ENCODE measurements at places on chromosomes 5 and 9.

- peaks cover 2% of the 10 kb centered on the region for H3K36me3 ChIP-seq
- H3K27ac ChIP-seq, result no peak overlapping the region
- no peaks in the 10 kb centered on the region for H3K27me3 ChIP-seq
- H3K4me1 ChIP-seq, result peaks cover 32% of the 10 kb centered on the region
Observed at GRCh38 chr9:136235709-136236455, 9.7 kb downstream of the QSOX2 start.

DNA sequence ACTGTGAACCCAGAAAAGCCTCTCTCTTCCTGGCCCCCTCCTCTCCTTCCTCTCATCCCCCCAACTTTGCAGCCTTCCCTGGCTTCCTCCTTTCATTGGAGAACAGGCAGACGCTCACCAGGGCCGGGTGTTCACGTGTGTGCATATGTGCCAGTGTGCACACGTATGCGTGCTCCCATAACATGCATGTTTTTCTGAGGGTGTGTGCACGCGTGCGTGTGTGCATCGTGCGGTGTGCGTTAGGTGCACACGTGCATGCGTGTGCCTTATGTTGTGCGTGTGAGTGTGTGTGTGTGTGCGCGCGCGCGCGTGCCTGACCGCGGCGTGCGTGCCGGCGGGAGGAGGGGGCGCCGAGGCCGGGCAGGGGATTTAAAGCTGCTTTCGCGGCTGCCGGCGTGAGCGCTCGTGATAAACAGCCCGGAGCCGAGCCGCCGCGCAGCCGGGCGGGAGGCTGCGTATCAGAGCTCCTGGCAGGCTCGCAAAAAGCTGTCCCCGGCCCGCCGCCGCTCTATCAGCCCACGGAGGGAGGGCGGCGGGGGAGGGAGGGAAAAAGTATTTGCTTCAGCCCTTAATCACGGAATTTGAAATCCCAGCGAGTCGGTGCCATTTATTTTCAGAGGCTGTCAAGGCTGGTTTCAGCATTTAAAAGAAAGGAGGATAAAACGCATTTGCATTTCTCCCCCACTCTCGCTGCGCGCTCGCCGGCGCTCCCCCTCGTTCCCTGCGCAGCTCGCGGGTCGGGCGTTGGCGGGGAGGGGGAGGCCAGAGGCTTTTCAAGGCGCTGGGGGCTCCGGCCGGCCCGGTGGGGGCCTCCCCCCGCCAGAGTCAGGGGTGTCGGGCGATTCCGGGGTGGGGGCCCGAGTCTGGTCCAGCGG is 183.9 kb downstream of the C9orf50 start:
- no peak overlapping the region for H3K27ac ChIP-seq
- H3K36me3 ChIP-seq, result no peaks in the 10 kb centered on the region
- peak overlapping the region; percentile 47 for H3K4me3 ChIP-seq
- peaks cover 49% of the 10 kb centered on the region for H3K27me3 ChIP-seq

- DNase-seq, result no peak
- H3K4me1 ChIP-seq, result peaks cover 36% of the 10 kb centered on the region
Observed at GRCh38 chr5:132686193-132686592, 12.4 kb downstream of the IL4 start.

DNA sequence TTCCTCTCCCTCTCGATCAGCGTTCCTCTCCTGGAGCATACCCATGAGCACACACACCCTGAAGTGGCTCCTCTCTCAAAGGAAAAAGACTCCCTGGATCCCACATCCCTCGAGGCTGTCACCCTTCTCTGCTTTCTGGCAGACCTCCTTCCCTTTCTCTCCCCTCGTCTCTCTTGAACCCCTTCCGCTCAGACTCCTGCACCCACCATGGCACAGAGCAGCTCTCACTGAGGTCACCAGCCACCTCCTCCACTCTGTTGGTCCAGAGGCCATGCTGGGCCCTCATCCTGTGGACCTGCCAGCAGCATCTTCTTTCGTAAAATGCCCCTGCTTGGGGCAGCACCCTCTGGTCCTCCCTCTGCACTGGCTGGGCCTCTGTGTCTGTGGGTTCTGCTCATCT is 5.7 kb downstream of the B4GALT7 start:
- H3K36me3 ChIP-seq, result peaks cover under 1% of the 10 kb centered on the region
- DNase-seq, result no peak
- peaks cover 16% of the 10 kb centered on the region for H3K4me1 ChIP-seq
- H3K4me3 ChIP-seq, result no peak overlapping the region

GRCh38 chr5:134464988-134465815 is 53.5 kb upstream of the CDKN2AIPNL start:
- H3K36me3 ChIP-seq, result no peaks in the 10 kb centered on the region
- DNase-seq, result no peak
- peak overlapping the region; percentile 86 for H3K4me3 ChIP-seq
- no peaks in the 10 kb centered on the region for H3K27me3 ChIP-seq
- no peak overlapping the region for H3K27ac ChIP-seq
- H3K4me1 ChIP-seq, result peaks cover 10% of the 10 kb centered on the region

- H3K4me3 ChIP-seq, result peak overlapping the region; percentile 98
- H3K4me1 ChIP-seq, result peaks cover 61% of the 10 kb centered on the region
- peak; percentile 52 for DNase-seq
- peak overlapping the region; percentile 93 for H3K27ac ChIP-seq
Observed at GRCh38 chr5:123512611-123513461, 859 bp downstream of the CSNK1G3 start.

GRCh38 chr9:125103770-125104460 is 39.4 kb downstream of the SCAI start:
- H3K4me3 ChIP-seq, result no peak overlapping the region
- H3K4me1 ChIP-seq, result peaks cover 7% of the 10 kb centered on the region
- H3K27me3 ChIP-seq, result no peaks in the 10 kb centered on the region
- no peaks in the 10 kb centered on the region for H3K36me3 ChIP-seq

GRCh38 chr5:56310711-56311204 is 77.6 kb upstream of the ANKRD55 start:
- peaks cover 43% of the 10 kb centered on the region for H3K4me1 ChIP-seq
- no peak for DNase-seq
- H3K27ac ChIP-seq, result no peak overlapping the region
- peaks cover 8% of the 10 kb centered on the region for H3K36me3 ChIP-seq
- H3K4me3 ChIP-seq, result no peak overlapping the region
- H3K27me3 ChIP-seq, result no peaks in the 10 kb centered on the region

DNA sequence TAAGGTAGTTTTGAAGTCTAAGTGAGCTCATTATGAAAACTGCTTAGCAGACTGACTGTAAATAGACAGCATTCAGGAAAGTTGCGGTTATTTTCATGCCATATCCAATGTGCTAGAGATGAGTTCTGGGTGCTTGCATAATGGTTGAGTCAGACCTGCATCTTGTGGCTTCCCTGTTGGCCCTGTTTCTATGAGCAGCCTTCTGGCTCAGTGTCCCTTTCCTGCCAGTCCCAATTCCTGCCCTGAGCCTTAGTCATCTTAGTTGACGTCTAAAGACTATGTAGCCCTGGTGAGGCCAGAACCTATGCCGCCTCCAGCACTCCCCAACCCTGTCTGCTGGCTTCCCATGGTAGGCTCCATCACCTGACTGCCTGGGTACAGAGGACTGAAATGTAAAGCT is 76.3 kb upstream of the TNFSF8 start:
- peak overlapping the region; percentile 69 for H3K27ac ChIP-seq
- no peaks in the 10 kb centered on the region for H3K36me3 ChIP-seq
- H3K27me3 ChIP-seq, result no peaks in the 10 kb centered on the region
- H3K4me1 ChIP-seq, result peaks cover 97% of the 10 kb centered on the region
- H3K4me3 ChIP-seq, result peak overlapping the region; percentile 54
- peak; percentile 70 for DNase-seq

GRCh38 chr5:137282216-137282615 is 216.9 kb downstream of the SPOCK1 start:
- no peaks in the 10 kb centered on the region for H3K4me1 ChIP-seq
- H3K27ac ChIP-seq, result no peak overlapping the region
- no peak overlapping the region for H3K4me3 ChIP-seq
- no peaks in the 10 kb centered on the region for H3K36me3 ChIP-seq
- no peak for DNase-seq
- peaks cover 6% of the 10 kb centered on the region for H3K27me3 ChIP-seq

DNA sequence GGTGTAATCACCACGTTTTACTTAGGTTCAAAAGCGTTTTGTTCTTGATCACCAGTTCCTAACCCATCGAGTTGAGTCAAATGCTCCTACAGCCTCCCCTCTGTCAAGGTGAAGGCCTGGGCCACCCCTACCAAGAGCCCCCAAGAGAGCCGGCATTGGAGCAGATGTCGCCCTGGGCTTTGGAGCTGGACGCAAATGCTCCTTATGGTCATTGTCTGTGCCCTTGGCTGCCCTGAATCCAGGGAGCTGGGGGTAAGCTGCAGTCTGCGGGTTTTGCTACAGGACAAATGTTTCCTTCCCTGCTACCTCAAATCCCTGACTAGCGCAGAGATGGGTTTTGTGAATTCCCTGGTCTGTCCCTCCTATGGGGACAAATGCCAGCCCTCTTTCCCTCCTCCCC is 4.9 kb downstream of the RNF183 start:
- H3K4me1 ChIP-seq, result no peaks in the 10 kb centered on the region
- no peak overlapping the region for H3K4me3 ChIP-seq
- H3K27ac ChIP-seq, result no peak overlapping the region
- DNase-seq, result no peak
- H3K36me3 ChIP-seq, result no peaks in the 10 kb centered on the region
- no peaks in the 10 kb centered on the region for H3K27me3 ChIP-seq

DNA sequence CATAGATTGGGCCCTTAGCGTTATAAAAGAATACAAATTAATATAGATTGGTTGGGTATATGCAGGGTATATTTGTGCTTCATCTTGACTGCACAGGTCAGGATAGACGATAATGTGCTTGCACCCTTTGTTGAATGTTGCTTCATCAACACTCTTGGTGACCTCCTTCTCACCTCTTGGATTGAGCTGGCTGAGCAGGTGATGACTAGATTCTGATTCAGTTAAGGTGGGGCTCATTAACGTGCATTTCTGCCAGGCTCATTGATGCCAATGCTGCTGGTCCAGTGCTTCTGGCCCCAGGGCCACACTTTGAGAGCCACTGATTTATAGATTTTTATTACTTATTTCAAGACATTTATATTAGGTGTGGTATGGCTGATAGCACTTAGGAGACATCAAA is 27.7 kb downstream of the PCSK5 start:
- no peak overlapping the region for H3K27ac ChIP-seq
- H3K4me3 ChIP-seq, result no peak overlapping the region
- DNase-seq, result peak; percentile 8
- H3K27me3 ChIP-seq, result peaks cover 3% of the 10 kb centered on the region

DNA sequence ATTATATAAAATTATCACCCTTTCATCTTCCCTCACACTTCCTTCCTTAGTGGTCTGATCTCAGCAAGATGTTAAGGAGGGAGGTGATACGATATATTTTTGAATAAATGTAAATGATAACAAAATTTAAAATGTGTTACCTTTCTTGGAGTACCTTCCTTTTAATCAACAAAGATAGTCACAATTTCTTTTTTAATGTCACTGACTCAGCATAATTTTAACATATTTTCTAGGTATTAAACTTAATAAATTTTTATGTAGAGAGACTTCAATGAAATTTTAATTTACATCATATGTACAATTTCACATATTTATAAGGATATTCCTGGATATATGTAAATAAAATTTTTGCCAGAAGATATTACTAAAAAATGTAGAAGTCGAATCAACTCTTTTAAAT is 125.0 kb upstream of the FBN2 start:
- DNase-seq, result no peak
- H3K27me3 ChIP-seq, result no peaks in the 10 kb centered on the region
- no peaks in the 10 kb centered on the region for H3K4me1 ChIP-seq
- H3K36me3 ChIP-seq, result no peaks in the 10 kb centered on the region

DNA sequence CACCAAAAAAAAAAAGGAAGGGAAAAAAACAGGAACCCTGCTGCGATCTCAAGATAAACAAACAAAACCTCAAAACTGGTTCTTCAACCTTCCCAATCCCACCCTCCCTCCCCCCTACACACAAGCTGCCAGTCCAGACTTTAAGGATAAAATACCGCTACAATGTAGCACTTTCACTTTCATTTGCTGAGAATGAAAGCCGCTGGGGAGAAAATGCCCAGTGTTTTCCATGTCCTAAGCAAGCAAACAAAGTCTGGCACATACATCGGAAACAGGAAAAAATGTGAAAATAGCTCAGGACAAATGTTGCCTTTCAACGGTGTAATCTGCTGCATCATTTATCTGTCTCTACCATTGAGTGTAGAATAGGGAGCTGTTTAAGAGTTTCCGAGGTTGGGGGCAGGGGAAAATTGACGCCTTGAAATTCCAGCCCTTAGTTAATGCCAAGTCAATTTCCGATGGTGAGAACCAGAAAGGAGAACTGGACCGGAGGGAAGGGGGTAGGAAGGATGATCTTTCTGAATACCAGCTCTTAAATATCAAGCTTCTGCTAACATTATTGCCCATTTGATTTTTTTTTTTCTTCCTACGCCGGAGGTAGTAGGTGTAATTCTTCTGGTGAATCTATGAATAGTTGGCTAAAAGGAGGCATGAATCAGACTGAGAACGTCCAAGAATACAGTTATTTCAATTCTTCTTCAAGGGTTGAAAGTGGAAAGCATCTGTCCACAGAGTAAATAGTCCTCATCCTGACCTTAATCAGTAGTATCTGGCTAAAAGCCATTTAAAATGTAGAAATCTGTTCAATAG is 1.2 kb upstream of the ADAMTS6 start:
- peaks cover 1% of the 10 kb centered on the region for H3K36me3 ChIP-seq
- H3K27me3 ChIP-seq, result no peaks in the 10 kb centered on the region
- H3K4me1 ChIP-seq, result peaks cover 15% of the 10 kb centered on the region

GRCh38 chr5:1380011-1380817 is 35.3 kb upstream of the CLPTM1L start:
- no peaks in the 10 kb centered on the region for H3K27me3 ChIP-seq
- no peak overlapping the region for H3K27ac ChIP-seq
- H3K4me1 ChIP-seq, result peaks cover 10% of the 10 kb centered on the region
- H3K4me3 ChIP-seq, result peak overlapping the region; percentile 75
- peak; percentile 70 for DNase-seq

DNA sequence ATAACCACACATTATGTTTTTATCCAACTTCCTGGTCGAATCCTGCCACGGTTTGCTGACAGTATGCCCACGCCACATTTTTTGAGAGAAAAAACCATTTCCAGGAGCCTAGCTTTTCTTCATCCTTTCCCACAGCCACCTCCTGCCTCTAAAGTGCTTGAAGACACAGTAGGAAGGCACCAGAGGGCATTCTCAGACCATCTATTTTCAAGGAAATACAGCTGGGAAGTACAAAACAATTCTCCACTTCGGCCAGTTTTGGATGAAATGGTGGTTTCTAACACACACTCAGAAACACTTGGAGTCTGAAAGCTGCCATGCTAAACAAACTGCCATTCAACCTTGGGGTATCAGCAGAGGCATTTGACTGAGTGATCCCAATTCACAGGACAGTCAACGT is 86.3 kb upstream of the RPS23 start:
- H3K4me1 ChIP-seq, result peaks cover 29% of the 10 kb centered on the region
- peaks cover 30% of the 10 kb centered on the region for H3K27me3 ChIP-seq
- H3K4me3 ChIP-seq, result no peak overlapping the region

- no peak overlapping the region for H3K27ac ChIP-seq
- H3K27me3 ChIP-seq, result peaks cover 5% of the 10 kb centered on the region
- H3K36me3 ChIP-seq, result no peaks in the 10 kb centered on the region
- DNase-seq, result no peak
Observed at GRCh38 chr9:86821006-86821845, 126.1 kb downstream of the GAS1 start.

DNA sequence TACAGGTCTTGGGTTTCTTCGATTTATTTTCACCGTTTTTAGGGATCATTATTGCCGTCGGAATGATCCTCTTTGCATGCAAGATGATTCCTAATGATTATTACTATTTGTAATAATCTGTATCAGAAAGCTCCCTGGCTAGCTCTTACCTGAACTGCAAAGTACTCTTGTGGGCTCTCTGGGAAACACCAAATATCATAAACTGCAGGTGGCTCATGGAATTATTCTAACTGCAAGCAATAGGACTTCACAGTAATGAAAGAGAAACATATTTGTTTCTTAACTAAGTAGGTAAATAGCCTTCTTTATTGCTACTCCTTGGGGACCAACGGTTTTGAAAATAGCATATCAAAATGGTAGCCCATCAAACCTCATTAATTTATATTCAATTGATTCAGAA is 219.4 kb downstream of the NFIB start:
- no peak for DNase-seq
- no peak overlapping the region for H3K27ac ChIP-seq
- no peak overlapping the region for H3K4me3 ChIP-seq
